AG04450 (cell line): ENCODE measurements at places on chromosomes 6 and 20.

- DNase-seq = no peak
These were observed 77.8 kb downstream of the DLL1 start for GRCh38 chr6:170212956-170213636.

GRCh38 chr20:20360464-20360863, 7.4 kb upstream of the INSM1 start:
- peak; percentile 43 for DNase-seq

DNA sequence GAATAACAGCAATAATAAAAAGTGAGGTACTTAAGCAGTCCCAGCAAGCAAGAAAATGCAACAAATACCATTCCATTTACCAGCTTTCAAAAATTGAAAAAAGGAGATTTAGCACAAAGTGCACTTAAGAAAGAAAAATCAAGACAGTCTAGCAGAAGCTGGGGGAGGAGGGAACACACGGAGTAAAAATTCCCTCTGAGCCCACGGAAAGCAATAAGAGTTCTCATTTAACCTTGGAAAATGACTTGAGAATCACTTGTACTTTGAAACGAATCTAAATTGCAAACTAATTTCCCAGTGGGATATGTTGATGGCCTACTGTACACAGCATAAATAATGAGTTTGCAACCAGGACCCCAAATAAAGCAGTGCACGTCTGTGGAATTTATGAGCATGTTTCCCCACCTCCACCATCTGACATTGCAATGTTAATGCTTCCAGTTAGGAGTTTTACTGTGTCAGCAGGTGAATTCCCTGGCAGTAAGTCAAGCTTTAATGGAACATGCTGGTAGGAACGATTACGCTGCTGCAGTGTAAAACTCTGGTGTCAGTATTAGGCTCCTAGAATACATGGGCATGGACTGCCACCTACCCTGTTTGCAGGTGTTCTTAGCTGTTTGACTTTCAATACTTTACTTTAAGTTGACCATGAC, 386.8 kb downstream of the HDGFL1 start:
- DNase-seq = no peak

GRCh38 chr6:131687022-131687421, 14.2 kb downstream of the OR2A4 start:
- no peak for DNase-seq

DNA sequence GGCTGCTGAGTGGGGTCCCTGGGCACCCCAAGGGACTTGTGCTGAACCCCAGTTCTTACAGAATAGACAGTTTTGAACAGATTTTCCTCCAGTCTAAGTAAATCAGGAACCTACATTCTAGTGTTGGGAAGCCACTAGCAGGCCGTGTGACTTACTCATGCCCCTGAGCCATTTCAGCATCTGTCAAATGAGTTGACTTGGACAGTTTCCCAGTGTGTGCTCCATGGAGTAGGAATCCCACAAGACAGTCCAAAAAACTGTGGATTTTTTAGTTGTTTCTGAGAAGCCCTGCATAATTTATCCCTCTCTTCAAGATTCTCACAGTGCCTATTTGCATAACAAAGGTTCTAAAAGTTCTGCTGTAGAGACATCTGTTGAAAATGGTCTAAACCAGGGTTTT, 2.1 kb downstream of the GABRR2 start:
- DNase-seq = peak; percentile 59

- no peak for DNase-seq
These were observed 503.6 kb downstream of the MMUT start for GRCh38 chr6:48959251-48960060.

GRCh38 chr6:116126032-116126431, at the start of gene COL10A1:
Gene COL10A1, minus strand, starts transcription at chr6:116126132. Its CDS starts 640 bp downstream, at chr6:116125492.
- DNase-seq = no peak

- DNase-seq = no peak
These were observed 128.0 kb upstream of the MCHR2 start for GRCh38 chr6:100121854-100122609.

DNA sequence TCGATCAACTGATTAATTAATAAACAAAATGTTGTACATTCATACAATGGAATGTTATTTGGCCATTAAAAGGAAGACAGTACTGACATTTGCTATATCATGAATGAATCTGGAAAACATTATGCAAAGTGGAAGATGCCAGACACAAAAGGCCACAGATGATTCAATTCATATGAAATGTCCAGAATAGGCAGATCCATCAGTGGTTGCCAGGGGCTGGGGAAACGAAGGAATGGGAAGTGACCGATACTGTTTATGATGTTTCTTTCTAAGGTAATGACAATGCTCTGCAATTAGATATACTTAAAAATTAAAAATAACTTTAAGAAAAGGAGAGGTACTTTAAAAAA, 37.2 kb downstream of the ELOVL5 start:
- no peak for DNase-seq

- DNase-seq = no peak
These were observed 575 bp upstream of the SLC17A9 start for GRCh38 chr20:62951896-62952372.

DNA sequence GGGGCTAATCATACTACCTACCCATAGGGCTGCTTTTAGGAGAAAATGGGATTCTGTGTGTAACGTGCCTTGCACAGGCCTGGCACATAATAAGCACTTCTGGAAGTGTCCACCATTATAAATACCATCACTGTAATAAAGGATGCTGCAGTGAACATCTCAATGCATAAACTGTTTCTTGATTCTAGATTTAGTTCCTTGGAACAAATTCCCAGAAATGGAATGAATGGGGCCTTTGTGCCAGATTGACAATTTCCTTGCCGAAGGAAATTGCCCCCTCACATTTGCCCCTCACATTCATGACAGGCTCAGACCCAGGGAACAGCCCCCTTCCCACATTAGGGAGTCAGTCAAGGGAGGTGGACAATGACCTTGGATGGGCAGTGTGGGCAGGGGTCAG, 29.2 kb downstream of the BPIFB4 start:
- no peak for DNase-seq

DNA sequence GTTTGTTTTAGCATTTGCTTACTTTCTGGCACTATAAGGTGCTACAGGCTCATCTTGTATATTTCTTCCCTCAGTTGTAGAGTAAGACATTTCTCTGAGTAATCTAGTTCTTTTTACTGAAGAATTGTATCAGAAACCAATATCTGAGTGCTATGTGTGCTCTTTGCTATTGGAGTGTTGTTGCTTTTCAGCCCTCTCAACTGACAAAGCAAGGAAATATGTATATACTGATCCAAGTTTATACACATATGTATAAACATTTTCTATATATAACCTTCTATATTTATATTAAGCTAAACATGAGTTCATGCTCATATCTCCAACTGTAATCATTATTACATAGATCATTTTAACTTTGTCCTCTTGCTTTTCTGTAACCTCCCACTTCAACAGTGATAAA, 405.7 kb downstream of the RFPL4B start:
- DNase-seq = peak; percentile 39

DNA sequence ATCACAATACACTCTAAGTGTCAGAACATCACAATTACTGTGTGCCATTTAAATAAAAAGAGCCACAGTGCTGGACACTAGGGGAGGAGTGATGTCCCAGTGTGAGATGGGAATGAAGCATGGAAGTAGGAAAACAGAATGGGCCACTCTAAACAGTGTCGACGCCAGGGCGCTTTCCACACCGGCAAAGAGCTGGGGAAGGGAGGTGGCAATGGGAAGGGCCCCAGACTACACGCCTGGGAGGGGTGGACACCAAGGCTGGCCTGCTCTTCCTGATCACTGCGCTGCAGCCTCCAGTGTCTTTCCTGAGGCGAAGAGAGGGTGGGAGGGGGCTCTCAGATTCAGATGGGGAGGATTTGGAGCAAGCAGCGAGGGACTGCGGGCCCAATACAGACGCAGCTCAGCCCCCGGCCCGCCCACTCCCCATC, 75.9 kb downstream of the ERMARD start:
- no peak for DNase-seq

- DNase-seq = no peak
These were observed 12.7 kb upstream of the MTRF1L start for GRCh38 chr6:153015094-153015640.

GRCh38 chr6:33437666-33438065, 16.7 kb upstream of the ZBTB9 start:
- no peak for DNase-seq

GRCh38 chr20:62677678-62678077, 31.0 kb upstream of the NTSR1 start:
- DNase-seq = no peak

GRCh38 chr20:22339946-22340345, 244.4 kb downstream of the FOXA2 start:
- no peak for DNase-seq

DNA sequence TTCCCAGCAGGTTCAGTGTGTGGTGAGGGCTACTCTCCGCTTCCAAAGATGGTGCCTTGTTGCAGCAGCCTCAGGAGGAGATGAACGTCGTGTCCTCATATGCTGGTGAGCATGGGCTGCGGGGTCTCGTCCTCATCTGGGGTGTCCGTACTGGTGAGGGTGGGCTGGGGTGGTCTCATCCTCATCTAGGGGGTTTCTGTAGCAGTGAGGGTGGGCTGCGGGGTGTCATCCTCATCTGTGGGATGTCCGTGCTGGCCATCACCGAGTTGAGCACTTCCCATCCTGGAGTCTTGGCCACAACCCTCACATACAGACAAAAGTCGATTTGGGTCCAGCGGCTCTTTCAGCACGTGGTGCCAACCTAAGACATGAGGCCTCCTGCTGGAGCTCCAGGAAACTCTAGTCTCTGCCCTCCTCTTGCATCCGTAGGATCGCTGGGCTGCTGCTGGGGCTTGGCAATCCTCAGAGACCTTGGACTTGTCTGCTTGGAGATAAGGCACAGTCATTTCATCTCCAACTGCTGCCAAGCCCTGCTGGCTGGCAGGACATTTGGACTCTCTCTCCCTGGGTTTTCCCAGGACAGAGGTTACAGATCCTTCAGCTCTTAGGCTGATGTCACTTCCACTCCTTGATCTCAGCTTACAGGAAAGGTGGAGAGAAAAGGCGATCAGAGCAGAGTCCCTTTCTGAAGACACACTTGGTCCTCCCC, 160.4 kb downstream of the PACRG start:
- no peak for DNase-seq

GRCh38 chr20:40812415-40812925, 123.4 kb upstream of the MAFB start:
- DNase-seq = no peak

DNA sequence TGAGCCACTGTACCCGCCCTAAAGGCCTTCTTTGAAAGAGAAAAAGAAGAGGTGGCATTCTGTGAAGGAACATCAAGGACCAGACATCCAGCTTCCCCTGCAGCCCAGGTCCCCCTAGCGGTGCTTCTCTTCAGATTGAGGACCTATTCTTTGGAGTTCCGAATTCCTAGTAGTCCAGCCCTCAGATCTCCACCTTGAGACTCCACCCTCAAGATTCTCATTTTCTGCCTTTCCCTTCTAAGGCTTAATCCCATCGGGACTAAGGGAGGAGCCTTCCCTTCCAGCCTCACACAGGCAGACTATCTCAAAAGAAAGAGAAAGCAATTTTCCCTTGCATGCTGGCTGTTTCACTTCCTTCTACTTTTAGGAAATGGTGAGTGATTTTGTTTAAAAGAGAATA, 32.5 kb downstream of the MUC22 start:
- DNase-seq = no peak

GRCh38 chr6:95593025-95593424, 15.7 kb downstream of the MANEA start:
- no peak for DNase-seq

DNA sequence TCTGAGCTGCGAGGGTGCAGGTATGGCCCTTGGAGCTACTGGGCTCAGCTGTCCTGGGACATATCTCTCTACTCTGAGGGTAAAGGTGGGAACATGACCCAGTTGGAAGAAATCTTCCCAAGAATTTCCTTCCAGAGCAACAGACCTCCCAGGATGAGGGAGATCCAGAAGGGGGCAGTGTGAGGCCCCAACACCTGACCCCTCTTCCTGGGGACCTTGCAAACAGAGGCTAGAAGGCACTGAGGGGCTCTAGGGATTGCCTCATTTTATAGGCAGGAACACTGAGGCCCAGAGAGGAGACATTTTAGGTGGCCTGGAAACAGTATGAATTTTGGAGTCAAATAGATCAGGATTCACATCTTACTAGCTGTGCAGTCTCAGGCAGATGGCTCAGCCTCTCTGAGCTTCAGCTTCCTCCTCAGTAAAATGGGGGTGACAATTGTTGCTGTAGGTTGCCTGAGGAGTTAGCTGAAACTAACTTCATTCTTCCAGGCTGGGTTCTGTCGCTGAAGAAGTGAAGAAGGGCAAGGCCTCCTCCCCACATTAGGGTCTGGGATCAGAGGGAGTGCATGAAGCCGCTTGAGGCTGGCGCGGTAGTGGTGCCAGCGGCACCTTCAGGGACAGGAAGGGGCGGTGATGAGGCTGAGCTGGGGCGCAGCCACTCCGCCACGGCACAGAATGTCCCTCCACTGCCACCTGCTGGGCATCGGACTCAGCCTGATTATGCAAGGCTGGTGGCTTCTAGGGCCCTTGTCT, 11.4 kb downstream of the KCNK17 start:
- peak; percentile 2 for DNase-seq

GRCh38 chr6:22025468-22026163, 271.2 kb downstream of the PRL start:
- DNase-seq = peak; percentile 48

DNA sequence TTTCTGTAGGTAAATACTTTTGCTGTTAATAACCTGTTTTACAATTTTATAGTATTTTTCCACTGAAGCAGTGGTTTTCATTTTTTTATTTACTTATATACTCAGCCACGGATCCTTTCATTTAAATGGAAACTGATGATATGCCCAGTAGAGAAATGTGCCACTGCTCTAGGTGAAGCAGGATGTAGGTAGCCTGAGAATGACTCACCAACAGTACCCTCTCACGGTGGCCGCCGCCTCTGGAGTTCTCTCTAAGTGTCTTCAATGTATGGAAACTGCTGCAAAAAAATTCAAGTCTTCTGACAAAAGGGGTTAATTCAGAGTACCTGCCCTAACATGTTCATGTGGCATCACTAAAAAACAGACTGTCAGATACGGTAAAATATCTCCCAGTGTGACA, 6.4 kb downstream of the EYA4 start:
- no peak for DNase-seq

DNA sequence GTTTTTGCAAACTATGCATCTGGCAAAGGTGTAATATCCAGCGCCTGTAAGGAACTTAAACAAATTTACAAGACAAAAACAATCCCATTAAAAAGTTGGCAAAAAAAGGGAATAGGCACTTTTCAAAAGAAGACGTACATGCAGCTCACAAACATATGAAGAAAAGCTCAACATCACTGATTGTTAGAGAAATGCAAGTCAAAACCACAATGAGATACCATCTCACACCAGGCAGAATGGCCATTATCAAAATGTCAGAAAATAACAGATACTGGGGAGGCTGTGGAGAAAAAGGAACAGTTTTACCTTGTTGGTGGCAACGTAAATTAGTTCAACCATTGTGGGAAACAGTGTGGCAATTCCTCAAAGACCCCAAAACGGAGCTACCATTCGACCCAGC, 54.2 kb downstream of the TSBP1 start:
- DNase-seq = no peak
